ENCODE measurements at places on chromosomes 7 and 10.

DNA sequence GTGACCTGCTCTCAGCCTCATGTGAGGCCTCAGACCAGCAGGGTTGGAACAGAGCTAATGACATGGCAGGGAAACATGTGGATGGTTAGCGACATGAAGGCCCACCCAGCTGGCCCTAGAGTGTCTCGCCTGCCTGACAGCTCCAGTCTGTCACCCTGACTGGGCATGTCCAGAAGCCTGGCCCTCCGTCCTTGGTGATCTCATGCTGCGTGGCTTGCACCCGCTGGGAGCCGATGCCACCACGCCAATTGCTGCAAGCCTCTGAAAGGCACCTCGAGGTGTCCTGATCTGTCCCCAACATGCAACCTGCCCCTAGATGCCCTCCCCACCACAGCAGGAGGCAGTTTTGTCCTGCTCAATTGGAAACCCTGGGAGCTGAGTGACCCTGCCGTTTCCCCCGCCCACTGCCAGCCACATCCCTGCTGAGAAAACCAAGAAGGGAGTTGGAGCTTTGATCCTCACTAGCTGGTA, 27.8 kb upstream of the RET start:
- no peak for DNase-seq

GRCh38 chr10:110893559-110894179, 21.9 kb downstream of the PDCD4 start:
- no peak for DNase-seq

DNA sequence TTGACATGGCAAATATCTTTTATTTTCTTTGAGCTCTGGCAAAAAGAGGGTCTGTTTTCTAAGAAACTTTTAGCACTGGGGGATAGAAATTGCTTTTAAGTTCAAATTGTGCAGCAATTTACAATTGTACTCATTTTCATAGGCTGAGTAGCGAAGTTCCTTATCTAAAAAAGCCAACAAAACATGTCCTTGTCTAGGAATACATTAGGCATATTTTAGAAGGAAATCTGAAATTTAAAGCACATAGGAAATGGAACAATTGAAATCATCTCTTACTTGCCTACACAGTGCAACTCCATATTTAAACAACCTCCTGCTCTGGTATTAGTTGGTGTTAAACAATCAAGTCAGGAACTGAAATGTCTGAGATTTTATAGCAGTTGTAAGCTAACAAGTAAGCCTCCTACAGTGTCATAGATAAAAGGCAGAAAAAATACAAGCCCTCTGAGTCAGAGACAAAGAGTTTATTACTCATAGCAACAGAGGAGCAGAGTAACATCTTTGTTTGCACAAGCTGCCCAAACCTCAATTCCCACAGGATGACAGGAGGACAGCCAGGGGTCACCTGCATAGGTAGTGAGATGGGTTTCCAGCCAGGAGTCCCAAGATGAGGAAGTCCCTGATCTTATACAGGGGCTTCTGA, 280.2 kb upstream of the HGF start:
- no peak for DNase-seq

GRCh38 chr10:31926765-31927564, 1.7 kb downstream of the ARHGAP12 start:
- DNase-seq: no peak

DNA sequence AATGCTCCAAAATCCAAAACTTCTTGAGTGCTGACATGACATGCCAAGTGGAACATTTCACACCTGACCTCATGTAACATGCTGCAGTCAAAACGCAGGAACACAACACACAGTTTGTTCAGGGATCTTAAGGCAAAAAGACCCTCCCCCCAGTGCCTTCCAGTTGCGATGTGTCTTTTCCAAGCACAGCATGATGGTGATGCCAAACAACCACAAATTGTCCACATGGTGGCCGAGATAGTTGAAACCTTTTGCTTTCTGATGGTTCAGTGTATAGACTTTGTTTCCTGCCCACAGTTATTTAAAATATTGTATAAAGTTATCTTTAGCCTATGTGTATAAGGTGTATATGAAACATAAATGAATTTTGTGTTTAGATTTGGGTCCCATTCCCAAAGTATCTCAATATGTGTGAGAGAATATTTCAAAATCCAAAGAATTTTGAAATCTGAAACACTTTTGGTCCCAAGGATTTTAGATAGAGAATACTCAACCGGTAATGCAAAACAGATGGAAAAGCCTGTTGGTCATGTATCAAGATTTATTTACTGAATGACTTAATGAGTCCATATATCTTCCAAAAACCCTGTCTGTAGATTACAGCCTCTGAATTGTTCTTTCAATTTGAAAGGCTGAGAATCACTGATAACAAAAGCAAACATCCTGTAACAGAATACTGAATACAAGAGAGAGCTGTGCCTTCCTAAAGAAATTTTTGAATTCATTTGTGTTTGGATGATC, 93.4 kb upstream of the OIT3 start:
- no peak for DNase-seq

DNA sequence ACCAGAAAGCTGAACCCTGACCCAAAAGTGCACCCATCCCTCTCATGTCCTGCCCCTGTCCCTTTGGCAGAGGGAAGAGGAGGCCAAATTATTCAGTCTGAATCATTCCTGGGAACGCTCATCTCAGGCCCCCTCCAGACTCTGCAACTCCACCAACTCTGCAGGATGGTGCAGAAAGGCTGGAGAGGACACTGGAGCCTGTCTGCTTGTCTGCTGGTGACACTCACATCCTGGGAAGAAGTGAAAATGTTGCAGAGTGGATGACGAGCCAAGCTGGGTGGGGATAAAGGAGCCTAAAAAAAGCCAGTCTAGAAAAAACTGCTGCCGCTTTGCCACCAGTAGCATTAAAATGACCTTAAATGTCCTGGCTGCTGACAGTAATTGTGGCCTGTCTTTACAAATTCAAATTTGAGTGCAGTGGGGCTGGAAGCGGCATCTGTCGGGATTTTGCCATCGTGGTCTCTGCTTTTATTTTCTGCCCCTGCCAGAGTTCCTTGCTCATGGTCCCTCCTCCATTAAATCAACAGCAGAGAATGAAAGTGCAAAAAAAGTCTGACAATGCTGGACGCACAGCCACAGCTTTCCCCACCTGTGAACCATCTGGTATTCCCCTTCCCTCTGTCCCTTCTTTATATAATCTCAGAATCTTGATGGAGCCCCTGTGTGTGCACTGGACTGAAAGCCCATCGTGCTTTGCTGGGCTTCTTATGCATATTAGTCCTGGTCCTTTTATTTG, 63.9 kb downstream of the STK17A start:
- no peak for DNase-seq

GRCh38 chr7:21317966-21318915, 109.6 kb upstream of the SP4 start:
- no peak for DNase-seq

DNA sequence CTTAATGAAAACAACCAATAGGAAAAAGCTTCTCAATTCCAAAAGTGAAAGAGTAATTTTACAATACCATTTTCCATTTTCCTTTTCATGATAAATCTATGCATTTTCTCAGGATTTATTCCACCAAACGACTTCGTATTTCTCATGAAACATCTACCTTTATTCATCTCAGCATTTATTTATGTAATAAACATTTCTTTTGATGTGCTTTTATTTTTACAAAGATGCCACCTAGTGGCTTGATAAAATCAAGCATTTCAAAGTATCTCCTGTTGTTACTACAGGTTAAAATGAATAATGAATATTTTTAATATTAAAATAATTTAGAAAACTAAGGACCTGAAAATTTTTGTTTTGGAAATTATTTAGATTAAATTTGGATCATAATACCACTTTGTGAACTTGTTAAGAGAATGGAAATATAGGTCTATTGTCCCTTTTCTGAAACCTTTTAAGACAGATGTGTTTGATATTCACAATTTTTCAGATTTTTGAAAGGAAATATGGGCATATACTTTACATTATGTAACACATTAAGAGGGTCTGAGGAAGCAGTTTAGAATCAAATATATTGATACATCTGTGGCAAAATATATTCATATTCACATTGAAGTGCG, 2.7 kb upstream of the IQUB start:
- no peak for DNase-seq

DNA sequence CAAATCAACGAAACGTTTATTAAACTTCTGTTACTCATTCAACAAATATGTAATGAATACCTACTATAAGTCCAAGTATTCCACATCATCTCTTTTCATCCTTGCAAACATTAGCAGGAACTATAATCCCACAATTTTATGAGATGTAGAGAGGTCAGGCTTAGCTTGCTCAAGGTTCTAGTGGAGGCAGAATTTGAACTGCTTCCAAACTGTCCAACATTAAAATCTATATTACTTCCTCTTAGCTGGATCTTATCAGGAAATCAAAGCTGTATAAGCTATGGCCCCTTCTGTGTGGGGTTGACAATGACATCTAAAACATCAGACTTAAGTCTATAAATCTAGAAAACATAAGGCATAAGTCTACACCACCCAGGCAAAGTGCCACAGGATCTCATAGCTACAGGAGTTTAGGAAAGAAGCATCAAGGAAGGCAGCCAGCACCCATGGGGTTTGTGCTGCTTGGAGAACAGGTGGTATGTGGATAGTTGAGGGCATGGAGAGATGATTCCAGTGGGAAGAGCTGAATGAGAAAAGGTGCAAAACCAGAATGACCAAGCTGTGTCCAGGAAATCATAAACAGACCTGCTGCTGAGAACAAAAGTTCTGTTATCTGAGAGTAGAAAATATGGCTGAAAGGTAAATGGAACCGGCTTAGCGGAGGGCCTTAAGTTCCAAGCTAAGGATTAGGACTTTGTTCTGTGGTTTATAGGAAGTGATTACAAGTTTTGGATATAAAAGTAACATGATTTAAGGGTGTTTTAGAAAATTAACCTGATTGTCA, 34.5 kb downstream of the PAPSS2 start:
- DNase-seq: no peak

GRCh38 chr10:49564461-49565009, 25.6 kb upstream of the ERCC6 start:
- DNase-seq: no peak

- DNase-seq: no peak
Measured at GRCh38 chr7:15753887-15754579, 67.5 kb upstream of the MEOX2 start.

- DNase-seq: no peak
Measured at GRCh38 chr10:31036209-31036608, 4.5 kb upstream of the ZNF438 start.

GRCh38 chr7:98354052-98354451, 46.8 kb downstream of the BAIAP2L1 start:
- no peak for DNase-seq

GRCh38 chr10:78658645-78659597, 409.8 kb upstream of the ZMIZ1 start:
- DNase-seq: no peak

DNA sequence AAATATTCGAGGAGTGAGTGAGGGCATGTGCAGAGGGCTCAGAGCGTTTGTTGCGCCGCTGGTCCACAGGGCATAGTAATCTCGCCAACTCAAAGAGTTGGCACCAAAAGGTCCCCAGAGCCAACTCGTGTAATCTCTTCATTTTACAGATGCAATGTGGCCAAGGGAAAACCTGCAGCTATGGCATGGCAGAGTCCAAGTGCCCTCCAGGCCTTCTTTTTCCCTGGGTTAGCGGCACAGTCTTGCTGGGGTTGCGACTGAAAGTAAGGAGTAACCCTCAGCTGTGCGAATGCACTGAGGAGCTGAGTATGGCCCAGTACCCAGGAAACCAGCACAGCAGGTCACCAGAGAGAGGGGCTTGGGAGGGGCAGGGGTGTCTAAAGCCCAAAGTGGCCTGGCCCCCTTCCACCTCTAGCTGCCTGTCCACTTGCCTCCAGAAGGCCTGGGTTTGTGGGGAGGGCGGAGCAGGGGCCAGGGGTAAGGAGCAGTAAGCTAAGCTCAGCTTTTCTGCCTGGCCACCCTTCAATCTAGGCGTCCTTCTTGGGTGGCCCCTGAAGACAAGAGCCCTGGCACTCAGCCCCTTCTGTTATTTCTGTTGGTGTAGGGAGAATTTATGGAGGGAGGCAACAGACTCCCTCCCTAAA, 3.3 kb upstream of the GAD2 start:
- DNase-seq: no peak

DNA sequence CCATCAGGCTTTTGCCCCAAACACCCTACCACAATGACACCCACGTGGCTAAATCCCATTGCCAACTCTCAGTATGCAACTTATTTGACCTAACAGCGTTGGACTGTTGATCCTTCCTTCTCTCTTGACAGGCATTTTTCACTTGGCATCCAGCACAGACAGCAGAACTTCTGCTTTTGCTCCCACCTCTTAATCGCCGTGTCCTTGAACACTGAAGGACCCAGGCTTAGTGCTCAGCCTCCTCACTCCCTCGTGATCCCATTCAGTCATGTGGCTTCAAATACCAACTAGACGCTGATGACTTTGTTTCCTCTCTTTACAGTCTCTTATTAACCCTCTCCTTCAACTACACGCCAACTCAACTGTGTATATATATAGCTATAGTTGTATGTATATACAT, 25.0 kb downstream of the ZFAND2A start:
- DNase-seq: no peak

GRCh38 chr7:104160375-104160774, 47.4 kb downstream of the ORC5 start:
- DNase-seq: no peak

GRCh38 chr7:50793120-50793946, 10.6 kb upstream of the GRB10 start:
- DNase-seq: no peak

DNA sequence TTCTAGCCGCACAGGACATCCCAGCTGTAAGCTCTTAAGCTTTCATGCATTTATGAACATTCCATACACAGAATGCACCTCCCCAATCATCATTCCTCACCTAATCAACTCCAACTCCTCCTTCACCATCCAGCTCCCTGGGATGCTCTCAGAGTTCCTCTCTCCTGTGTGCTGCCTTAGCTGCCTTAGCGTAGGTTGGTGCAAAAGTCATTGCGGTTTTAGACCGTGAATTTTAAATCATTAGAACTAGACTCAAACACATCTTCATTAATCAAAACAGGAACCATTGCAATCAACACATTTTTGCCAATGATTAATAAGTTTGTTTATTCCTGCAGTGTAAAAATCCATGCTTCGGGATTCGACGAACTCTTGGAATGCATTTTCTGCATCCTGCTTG, 159.9 kb upstream of the CDCA7L start:
- no peak for DNase-seq

GRCh38 chr10:43304687-43305333, 37.9 kb upstream of the RASGEF1A start:
- no peak for DNase-seq

DNA sequence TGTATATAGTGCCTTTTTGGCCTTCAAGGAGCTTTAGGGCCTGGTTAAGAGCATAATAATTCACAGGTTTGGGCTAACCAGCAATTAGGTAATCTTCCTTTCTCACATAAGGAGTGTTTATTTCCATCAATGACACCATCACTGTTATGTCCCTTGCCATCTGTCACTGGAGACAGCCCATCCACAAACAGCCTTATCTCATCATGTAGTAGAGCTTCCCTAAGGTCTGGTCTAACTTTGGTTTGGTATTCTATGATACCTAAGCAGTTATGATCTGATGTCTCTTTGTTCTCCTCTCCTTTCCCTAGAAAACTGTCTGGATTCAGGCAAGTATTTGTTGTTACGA, 26.4 kb downstream of the MAPK8 start:
- DNase-seq: no peak

- DNase-seq: no peak
Measured at GRCh38 chr10:13671904-13672303, 85.1 kb downstream of the PRPF18 start.

- no peak for DNase-seq
Measured at GRCh38 chr10:18000601-18001000, 48.9 kb downstream of the SLC39A12 start.

GRCh38 chr10:4599471-4599870, 226.5 kb upstream of the AKR1E2 start:
- DNase-seq: no peak

- DNase-seq: no peak
Measured at GRCh38 chr10:78407966-78408365, 374.3 kb downstream of the RPS24 start.

GRCh38 chr10:69847883-69848282, 46.2 kb downstream of the COL13A1 start:
- DNase-seq: no peak

Data from activated CD4-positive, alpha-beta T cell treated with anti-CD3 and anti-CD28 coated beads, Interleukin-2, amount 50 U/mL, for 24 hours (primary cell).